Lung microvascular endothelial cell (primary cell): ENCODE measurements at places on chromosomes 7 and 10. TPM values are rescaled to one million over a fixed set of nuclear protein-coding genes. Genes with fewer than 3 reads are reported as not detected.

DNA sequence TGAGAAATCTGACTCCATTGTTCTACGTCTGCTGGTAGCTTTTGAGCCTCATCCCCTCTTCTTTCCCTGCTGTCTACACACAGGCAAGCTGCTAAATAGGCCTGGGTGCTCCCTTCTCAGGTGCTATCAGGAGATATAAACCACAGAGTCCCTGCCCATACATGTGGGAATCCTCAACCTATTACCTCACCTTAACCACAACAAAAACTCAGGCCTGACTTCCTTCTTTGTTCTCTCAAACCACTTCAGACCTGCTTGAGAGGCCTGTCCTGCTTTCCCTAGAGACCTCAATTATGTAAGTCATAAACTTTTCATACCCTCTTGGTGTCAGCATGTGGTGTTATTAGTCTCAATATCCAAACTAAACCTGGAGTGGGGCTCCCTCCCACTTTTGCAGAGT, 75.0 kb upstream of the MAGI2 start:
- DNase-seq = no peak

GRCh38 chr10:107083388-107084009, 81.0 kb downstream of the SORCS1 start:
- DNase-seq = no peak

DNA sequence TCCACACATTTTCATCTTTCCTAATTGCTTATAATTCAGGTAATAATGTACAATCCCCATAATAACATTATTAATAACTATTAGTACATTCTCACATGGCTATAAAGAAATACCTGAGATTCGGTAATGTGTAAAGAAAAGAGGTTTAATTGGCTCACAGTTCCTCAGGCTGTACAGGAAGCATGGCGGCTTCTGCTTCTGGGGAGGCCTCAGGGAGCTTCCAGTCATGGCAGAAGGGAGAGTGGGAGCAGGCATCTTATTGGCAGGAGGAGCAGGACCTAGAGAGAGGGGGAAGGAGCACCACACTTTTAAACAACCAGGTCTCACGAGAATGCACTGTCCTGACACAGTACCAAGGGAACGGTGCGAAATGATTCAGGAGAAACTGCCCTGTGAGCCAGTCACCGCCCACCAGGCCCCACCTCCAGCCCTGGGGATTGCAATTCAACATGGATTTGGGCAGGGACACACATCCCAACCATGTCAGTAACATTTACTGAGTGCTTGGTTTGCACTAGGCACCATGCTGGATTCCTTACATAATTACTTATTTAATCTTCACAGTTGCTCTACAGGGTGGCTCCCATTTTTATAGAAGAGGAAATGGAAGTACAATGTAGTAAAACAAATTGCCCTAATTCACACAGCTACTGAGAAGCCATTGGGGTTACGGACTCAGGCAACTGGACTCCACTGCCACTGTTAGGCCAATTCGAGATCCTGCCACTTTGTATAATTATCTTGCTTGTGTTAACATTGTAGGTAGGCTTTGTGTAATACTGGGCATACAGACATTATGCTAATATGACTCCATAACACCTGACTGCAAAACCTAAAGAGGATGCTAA, 8.7 kb upstream of the ESYT2 start:
- no peak for DNase-seq

GRCh38 chr7:157009778-157010587, 480 bp downstream of the MNX1 start:
- no peak for DNase-seq

- DNase-seq = no peak
Measured at GRCh38 chr7:1855725-1856160, 185.7 kb downstream of the ELFN1 start.

DNA sequence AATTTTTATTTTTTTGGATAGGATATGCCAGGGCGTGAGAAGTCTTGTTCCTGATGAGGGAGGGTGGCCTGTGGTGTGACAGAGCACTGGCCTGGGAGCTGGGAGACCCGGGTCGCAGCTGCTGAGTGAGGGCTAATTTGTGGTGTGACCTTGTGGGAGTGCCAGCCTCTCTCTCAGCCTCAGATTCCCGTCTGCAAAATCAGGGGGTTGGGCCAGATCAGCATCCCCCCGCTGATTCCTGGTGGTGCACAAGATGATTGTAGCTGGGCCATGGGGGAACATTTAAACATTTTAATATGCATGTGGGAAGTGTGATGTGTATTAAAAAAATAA, 14.9 kb downstream of the TSPAN15 start:
- no peak for DNase-seq

DNA sequence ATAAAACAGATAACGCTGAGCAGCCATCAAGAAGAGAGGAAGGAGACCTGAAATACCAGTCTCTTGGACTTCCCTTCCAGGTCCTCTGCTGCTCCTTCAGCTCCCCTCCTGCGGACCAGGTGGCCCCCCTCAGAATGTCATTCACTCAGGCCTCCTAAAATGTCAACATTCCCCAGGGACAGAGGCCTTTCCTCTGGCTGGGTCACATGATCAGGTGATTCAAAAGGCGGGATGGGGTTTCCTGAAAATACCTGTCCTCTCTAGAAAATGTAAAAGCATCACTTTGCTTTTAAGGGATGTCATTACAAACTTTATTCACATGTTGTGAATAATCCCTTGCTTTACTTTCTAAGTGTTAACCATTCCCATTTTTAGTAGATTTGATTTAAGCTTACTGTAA, 311.1 kb downstream of the INHBA start:
- no peak for DNase-seq

- no peak for DNase-seq
Measured at GRCh38 chr7:129386506-129386905, 47.7 kb upstream of the STRIP2 start.

- no peak for DNase-seq
Measured at GRCh38 chr7:142487124-142487523, 229.3 kb upstream of the PRSS58 start.

DNA sequence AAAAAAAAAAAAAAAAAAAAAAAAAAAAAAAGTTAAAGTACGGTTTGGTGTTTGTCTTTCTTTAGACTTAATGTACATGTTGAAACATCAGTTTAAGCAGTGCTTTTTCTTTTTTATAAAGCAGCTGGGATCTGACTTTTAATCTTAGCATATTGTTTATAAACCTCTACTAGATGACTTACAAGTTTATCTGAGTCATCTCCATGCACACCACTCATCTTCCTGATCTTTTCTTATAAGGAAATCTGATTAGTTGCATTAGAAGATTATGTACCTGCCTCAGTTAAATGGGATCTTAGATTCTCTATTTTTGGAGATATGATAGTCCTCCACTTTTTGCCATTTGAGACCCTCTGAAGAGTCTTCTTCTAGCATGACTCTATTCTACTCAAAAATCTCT, 391.9 kb upstream of the LRGUK start:
- DNase-seq = no peak

DNA sequence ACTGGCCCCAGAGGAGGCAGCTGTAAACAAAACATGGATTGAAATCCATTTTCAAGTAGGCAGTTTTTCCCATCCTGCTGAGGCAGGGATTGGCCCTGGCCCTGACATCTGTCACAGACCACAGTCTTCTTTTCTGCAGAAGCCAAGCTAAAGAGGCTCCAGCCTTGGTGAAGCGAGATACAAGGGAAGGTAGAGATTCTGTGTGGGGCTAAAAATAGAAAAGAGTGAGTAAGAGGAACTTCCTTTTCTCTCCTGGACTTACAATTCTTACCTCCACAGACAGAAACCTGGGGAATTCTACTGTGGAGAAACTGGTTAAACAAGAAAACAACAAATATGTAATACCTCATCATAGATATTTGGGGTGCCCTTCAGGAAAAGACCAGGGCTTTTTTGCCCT, 624.8 kb upstream of the FZD8 start:
- DNase-seq = no peak

DNA sequence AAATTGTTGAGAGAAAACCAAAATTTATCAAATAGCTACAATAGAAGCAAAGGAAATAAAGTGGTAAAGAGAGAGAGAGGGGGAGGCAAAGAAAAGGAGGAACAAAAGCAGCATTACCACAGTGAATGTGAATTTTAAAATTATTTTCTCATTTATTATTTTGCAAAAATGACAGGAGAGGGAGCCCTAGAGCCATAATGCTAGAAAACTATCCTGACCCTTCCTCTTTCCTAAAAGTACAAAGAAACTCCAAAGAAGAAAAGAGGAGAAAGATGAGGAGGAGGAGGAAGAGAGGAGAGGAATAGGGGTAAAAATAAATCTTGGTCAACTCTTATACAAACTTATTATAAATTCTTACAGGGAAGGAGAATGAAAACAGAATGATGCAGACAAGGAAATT, 921.5 kb downstream of the NRG3 start:
- DNase-seq = no peak

- DNase-seq = no peak
Measured at GRCh38 chr7:11294965-11295364, 321.3 kb downstream of the PHF14 start.

- no peak for DNase-seq
Measured at GRCh38 chr7:141466151-141466904, 84.9 kb upstream of the AGK start.

GRCh38 chr7:124722292-124722691, 43.3 kb downstream of the GPR37 start:
- DNase-seq = peak; percentile 75

GRCh38 chr7:94888995-94889523, 18.3 kb upstream of the PPP1R9A start:
- DNase-seq = no peak

GRCh38 chr7:37107047-37107750, 341.5 kb downstream of the ELMO1 start:
- no peak for DNase-seq

The IQUB gene
- total RNA-seq = under 0.01 and 0.20 TPM in 2 replicates

The ZNF804B gene
- total RNA-seq = not detected in 2 replicates

The ASAH2 gene
- total RNA-seq = 0.22 and 0.79 TPM in 2 replicates

The FFAR4 gene
- total RNA-seq = not detected in 2 replicates

The PCBD1 gene
- 60.6 and 67.9 TPM in 2 replicates for total RNA-seq

The PHKG1 gene
- total RNA-seq = 0.20 and 0.22 TPM in 2 replicates

The BMPER gene
- total RNA-seq = 0.40 and 0.44 TPM in 2 replicates

The PAPOLB gene
- total RNA-seq = under 0.01 TPM in 2 replicates

The LRRD1 gene
- under 0.01 TPM in 2 replicates for total RNA-seq

The STEAP4 gene
- not detected in 2 replicates for total RNA-seq

The SCART1 gene
- 0.22 and 0.40 TPM in 2 replicates for total RNA-seq

The ITIH2 gene
- not detected in 2 replicates for total RNA-seq

The ZNRF2 gene
- total RNA-seq = 4.4 and 8.1 TPM in 2 replicates

The LEP gene
- total RNA-seq = not detected in 2 replicates
